Stimulated activated CD4-positive, alpha-beta T cell treated with anti-CD3 and anti-CD28 coated beads, Interleukin-1b, Interleukin-23, amount 100 ng/mL, for 4 hours (primary cell): ENCODE measurements at places on chromosomes 7 and 10.
A peak's percentile ranks its signal among the peaks of the same experiment; 100 is the strongest.

DNA sequence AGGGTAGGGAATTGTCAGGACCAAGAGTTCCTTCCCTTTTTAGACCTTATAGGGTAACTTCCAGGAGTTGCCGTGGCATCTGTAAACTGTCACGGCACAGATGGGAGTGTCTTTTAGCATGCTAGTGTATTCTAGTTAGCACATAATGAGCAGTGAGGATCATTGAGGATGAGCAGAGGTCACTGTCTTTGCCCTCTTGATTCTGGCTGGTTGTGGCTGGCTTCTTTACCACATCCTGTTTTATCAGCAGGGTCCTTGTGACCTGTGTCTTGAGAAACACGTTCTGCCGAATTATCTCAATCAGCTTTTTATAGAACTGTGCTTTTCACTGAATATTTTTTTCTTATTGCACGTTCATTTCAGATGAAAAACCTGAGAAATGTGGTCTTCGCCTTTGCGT, 41.5 kb downstream of the MINPP1 start:
- no peak for DNase-seq

GRCh38 chr10:98414932-98415730, at the start of gene PYROXD2:
TSS of gene PYROXD2 (minus strand) at chr10:98415182. CDS start at chr10:98415135, 47 bp downstream.
- DNase-seq, result peak; percentile 30

- no peak for DNase-seq
Observed at GRCh38 chr7:18553605-18554003, 58.1 kb downstream of the HDAC9 start.

DNA sequence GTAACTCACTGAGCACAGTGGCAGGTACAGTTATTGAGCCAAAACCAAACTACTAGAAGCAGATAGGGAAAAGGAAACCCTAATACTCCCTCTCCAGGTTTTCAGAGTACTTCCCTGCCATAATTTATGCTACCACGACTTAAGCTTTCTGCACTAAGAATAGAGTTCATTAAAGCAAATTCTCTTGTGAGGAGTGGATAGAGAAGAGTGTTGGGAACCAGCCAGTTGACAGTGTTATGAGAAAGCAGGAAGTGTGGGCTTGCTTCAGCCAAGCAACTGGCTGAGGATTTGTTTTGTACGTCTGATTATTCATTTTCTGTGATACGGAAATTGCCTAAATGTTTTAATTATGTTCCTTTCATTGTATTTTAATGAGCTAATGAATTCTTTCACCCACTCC, 280.5 kb downstream of the KIF20B start:
- no peak for DNase-seq

- DNase-seq, result no peak
Observed at GRCh38 chr7:108313086-108313485, 143.2 kb downstream of the NRCAM start.
